ENCODE measurements at places on chromosomes 12 and 14.

DNA sequence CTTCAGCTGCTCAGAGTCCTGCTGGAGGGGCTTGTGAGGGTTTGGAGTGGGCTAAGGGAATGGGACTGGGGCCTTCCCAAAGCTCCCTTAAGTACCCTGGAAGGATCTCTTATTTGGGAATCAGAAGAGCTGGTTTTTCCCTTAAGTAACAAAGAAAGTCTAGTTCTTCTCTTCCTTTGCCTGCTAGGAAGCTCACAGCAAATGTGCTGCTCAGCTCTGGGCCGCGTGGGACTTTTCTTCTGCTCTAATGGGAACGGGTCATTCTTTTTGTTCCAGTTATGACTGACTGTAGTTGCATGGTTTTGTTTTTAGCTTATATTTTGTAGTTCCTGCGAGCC, 6.0 kb downstream of the KIF26A start:
- DNase-seq, result no peak

- no peak for DNase-seq
Measured at GRCh38 chr12:24197532-24197931, 248.1 kb upstream of the SOX5 start.

GRCh38 chr12:12976366-12976765, 23.7 kb downstream of the HEBP1 start:
- DNase-seq, result peak; percentile 58

- no peak for DNase-seq
Measured at GRCh38 chr12:109512608-109513007, 35.2 kb downstream of the UBE3B start.

DNA sequence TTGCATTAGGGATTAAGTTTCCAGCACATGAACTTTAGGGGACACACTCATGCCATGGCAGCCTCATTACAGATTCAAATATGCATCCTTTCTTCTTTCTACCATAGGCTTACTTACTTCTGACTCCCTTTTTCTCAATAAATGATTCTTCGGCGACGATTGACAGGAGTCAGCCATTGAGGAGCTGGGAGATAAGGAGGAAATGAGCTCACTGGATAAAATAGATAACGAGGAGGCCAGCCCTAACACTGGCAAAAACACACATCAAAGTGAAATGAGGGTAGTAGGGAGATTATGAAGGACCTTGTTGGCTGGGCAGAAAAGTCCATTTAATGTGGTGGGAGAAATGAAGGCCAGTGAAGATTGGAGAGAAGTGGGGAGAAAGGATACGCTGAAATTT, 172.2 kb downstream of the SLC41A2 start:
- DNase-seq, result no peak

- no peak for DNase-seq
Measured at GRCh38 chr14:91142214-91142668, 28.4 kb downstream of the DGLUCY start.

DNA sequence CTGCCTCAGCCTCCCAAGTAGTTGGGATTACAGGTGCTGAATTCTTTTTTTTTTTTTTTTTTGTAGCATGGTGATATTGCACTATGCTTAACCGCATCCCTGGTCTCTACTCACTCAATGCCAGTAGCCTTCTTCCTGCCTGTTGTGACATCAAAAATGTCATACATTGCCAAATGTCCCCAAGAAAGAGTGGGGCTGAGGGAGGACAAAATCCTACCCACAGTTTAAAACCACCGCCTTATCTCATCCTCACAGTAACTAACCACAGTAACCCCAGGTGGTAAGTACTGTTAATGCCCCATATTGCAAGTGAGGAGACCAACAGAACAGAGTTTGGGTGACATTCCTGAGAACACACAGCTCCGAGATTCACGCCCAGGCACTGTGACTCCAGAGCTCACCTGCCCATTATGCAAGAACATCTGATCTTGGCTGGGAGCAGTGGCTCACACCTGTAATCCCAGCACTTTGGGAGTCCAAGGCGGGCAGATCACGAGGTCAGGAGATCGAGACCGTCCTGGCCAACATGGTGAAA, 19.6 kb downstream of the MORN3 start:
- no peak for DNase-seq

DNA sequence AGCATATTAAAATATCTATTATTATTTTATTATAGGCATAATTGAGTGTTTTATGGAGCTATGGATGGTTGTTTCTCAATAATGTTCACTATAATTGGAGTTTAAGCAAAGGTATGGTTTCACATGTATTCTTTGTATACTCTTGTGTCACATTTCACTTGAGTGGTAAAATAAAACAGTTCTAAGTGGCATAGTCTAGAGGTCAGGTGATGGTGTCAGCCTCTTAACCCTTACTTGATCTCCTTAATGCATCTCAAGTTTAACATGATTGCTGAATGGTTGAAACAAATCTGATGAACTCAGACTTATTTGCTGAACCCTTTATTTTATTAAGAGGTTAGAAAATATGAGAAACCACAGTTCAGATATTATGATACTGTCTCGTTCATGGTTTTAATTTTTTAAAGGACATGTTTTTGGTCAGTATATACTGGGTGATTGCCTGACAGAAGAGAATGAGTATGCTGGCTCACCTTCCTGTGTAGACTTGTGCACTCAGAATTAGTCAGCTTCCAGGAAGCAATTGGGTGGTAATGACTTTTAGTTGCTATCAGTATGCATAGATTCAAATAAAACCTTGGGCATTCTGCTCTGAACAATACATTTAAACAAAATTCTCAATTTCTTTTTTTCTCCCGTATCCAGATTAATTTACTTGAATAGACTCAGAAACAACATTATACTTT, 464.6 kb downstream of the PCNX1 start:
- DNase-seq, result peak; percentile 21

- no peak for DNase-seq
Measured at GRCh38 chr12:51329742-51330141, 5.8 kb upstream of the BIN2 start.

DNA sequence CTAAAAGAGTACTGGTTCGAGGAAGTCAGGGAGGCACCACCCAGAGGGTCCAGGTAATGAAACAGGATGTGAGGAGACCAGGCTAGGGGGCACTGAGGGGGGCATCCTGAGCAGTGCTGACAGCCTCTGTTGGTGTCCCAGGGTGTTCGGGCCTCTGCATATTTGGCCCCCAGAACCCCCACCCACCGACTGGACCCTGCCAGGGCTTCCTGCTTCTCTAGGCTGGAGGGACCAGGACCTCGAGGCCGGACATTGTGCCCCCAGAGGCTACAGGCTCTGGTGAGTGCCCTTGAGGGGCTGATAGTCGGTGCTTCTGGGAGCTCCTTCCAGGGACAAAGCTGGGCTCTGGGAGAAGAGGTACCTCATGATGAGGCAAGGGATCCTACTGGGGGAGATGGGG, 2.6 kb downstream of the TROAP start:
- no peak for DNase-seq

DNA sequence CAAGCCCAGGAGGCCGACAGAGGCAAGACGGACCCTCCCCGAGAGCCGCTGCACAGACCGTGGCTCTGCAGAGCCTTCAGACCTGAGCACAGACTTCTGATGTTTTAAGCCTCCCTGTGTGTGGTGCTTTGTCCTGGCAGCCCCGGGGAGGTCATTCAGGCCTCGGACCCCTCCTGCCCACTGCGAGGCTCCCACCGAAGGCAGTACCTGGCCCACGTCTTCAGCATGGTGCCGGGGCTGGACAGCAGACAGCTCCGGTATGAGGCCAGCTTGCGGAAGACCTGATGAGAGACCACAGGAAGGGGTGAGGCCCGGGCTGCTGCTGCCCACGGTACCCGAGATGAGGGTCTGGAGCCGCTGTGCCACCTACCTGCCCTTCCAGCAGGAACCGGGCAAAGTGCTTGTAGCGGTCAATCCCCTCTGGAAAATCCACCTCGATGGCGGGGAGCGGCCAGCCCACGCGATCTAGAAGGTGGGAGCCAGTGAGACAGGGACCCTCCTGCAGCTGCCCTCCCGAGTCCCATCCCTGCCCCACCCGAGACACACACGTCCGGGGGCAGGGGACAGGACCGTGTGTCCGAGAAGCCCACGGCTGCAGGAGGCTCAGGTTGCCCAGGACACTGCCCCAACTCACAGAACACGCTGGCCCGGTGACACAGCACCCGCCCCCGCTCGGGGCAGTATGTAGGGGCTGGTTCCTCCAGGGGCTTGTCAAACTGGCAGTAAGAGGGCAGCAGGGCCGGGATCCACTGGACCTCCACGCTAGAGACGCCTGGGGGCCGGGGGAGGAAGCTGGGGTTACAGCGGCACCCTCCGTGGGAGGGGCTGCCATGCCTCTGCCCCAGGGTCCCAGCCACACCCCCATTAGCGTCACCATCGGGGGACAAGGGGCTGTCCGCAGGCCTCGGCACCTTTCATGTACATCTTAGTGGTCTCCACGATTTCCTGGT, 35.6 kb upstream of the UBC start:
- DNase-seq, result no peak

DNA sequence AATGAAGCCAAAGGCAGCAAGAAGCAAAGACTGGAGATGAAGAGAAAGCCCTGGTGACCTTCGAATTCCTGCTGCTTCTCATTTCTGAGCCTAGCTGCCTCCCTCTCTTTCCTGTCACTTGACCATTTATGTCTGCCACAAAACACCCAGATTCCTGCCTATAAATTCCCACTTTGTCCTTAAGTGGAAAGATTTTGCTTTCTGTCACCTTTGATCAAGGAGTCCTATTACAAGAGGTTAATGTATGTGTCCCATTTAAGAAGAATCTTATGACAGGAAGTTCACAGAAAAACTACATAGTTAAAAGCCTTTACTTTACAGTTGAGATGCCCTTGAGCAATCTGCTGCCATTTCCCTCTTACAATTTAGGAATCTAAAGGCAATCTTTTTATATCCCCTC, 155.7 kb downstream of the GALC start:
- no peak for DNase-seq

GRCh38 chr12:117441751-117442150, 80.3 kb upstream of the NOS1 start:
- DNase-seq, result no peak

- no peak for DNase-seq
Measured at GRCh38 chr14:51208982-51209381, 31.1 kb upstream of the TMX1 start.

GRCh38 chr14:23162800-23163199, 20.7 kb downstream of the SLC7A8 start:
- DNase-seq, result no peak

GRCh38 chr12:107328442-107329133, 235.2 kb upstream of the CRY1 start:
- DNase-seq, result no peak

GRCh38 chr12:48999371-49000131, at the start of gene DDN:
DDN (minus strand) TSS chr12:48999375; CDS start chr12:48999287, 88 bp downstream.
- DNase-seq, result no peak

GRCh38 chr12:105998561-105998960, 140.2 kb downstream of the NUAK1 start:
- no peak for DNase-seq

GRCh38 chr12:93087840-93088610, 158.9 kb upstream of the EEA1 start:
- DNase-seq, result no peak

DNA sequence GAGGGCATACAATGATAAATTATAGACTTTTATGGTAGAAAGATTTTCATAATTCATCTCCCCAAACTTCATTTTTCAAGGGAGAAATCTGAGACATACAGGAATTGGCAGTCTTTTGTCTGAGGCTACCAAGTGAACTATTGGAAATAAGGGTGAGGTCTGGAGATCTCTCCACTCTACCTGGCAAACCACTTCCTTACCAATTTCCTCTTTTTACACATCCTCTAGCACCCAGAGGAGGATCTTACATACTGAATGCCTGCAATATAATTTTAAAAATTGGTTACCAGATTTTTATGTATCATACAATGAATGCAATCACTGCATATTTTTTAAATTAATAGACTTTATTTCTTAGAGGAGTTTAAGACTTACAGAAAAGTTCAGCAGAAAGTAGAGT, 6.6 kb downstream of the PDE6H start:
- no peak for DNase-seq

- no peak for DNase-seq
Measured at GRCh38 chr14:51318813-51319597, 79.0 kb downstream of the TMX1 start.

GRCh38 chr12:6546016-6546415, 9.8 kb downstream of the IFFO1 start:
- no peak for DNase-seq

DNA sequence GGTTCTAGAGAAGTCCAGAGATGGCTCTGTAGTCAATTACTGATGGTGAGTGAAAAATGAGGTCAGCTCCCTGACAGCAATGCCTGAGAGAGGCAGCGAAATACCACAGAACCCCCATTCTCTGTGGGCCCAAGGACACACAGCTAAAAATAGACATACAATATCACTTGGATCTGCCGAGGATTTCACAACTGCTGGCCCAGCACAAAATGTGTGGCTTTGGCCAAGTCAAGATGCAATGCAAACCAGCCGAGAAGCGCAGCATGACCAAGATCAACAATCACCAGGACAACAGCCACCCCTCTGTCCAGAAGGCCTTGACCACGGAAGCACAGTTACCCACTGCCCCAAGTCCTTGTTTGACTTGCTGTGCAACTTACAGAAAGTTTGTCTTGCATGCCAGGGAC, 52.2 kb downstream of the CKAP4 start:
- no peak for DNase-seq

DNA sequence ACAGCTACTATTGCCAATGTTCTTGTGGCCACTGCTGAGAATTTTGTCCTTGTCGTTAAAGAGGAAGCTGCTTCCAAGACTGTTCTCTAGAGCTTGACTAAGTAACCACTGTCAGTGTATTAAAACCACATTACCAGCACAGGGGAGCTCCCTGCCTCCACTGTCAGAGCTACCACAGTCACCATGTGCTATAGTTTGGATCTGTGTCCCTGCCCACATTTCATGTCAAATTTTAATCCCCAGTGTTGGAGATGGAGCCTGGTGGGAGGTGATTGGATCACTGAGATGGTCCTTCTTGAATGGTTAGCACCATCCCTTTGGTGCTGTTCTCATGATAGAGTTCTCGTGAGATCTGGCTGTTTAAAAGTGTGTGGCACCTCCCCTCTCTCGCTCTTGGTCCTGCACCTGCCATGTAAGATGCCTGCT, 23.2 kb upstream of the RAP1B start:
- no peak for DNase-seq

- DNase-seq, result peak; percentile 39
Measured at GRCh38 chr12:75656648-75657047, 145.2 kb upstream of the KRR1 start.

GRCh38 chr14:80927083-80927989, 14.2 kb downstream of the CEP128 start:
- DNase-seq, result no peak

DNA sequence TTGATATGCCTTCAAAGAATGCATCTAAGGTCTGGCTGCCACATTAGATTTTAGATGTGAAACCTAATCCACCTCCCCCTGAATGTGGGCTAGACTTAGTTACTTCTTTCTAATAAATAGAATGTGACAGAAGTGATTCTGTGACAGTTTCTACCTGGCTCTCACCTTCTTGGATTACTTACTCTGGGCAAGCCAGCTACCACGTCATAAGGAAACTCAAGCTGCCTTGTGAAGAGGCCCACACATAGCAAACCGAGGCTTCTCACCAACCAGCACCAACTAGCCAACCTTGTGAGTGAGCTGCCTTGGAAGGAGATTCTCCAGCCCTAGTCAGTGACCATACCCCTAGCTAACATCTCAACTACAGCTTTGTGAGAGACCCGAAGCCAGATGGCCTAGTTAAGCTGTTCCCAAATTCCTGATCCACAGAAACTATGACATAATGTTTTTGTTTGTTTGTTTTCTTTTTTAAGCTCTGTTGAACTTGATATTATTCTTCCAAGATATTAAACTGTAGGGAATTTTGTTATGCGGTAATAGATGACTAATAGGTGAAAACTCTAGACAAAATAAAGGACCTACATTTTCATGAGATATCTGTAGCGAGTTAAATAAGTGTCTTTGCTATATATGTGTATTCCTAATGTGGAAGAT, 6.2 kb downstream of the GPR19 start:
- no peak for DNase-seq
